ENCODE measurements at places on chromosomes 3 and 15. TPM values are rescaled to one million over a fixed set of nuclear protein-coding genes. Genes with fewer than 3 reads are reported as not detected.
A peak's percentile ranks its signal among the peaks of the same experiment; 100 is the strongest.

The RASGRF1 gene
- total RNA-seq, result not detected

- DNase-seq, result no peak
Measured at GRCh38 chr3:32556332-32556731, 14.3 kb downstream of the DYNC1LI1 start.

- DNase-seq, result no peak
Measured at GRCh38 chr3:81161851-81162250, 599.6 kb downstream of the GBE1 start.

DNA sequence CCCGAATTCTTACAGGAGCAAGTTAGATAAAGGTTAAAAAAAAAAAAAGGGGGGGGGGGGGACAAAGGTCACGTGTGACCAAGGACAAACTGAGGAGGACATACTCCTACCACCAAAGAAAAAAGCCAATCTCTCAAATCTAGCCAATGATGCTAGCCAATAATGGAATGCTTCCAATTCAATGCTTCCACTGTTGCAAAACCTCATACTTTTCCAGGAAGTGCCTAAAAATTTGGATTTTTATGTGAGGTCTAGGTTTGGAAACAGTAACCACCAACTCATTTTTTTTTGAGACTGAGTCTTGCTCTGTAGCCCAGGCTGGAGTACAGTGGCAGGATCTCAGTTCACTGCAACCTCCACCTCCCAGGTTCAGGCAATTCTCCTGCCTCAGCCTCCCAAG, 11.4 kb downstream of the MSL2 start:
- DNase-seq, result no peak

- peak; percentile 41 for DNase-seq
Measured at GRCh38 chr3:171494457-171495109, 34.4 kb upstream of the TNIK start.

DNA sequence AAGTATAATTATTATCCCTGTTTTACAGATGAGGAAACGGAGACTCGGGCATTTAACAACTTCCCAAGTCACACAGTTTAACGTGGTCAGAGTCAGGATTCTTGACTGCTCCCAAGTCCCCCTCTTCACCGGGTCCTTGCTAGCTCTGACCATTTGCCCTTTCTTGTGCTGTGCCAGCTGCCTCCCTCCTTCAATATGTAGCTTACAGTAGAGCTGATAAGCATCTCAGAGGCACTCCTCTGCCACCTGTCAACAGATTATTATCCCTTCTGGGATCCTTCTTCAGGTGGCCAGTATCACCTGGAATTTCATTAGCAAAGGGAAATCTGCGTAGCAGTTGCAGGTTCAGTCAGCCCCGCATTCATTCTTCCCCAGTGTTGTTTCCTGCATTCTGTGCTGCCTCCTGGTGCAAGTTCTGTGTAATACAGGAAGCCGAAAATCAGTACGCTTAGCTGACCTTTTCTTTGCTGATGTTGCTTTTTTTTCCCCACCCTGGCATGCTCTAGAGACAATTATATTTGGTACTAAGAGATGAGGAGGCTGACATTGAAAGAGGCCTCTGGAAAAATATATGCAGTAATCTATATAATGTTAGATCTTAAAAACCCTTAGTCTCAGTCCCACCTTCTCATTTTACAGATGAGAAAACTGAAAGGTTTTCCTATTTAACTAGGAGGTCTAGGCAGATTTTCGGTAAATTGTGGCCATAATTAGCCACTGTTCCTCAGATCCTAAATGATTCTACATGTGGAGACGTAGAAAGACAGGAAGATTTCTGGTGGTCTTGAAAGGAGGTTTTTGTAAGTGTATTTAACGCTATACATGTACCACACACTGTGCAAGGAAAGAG, 24.8 kb downstream of the TMOD2 start:
- DNase-seq, result peak; percentile 65

The CDHR4 gene
- total RNA-seq, result not detected

The ATP10A gene
- total RNA-seq, result 13.0 TPM

Measured in activated naive CD4-positive, alpha-beta T cell treated with anti-CD3 and anti-CD28 coated beads for 36 hours (primary cell).